Astrocyte (in vitro differentiated cells and primary cell): ENCODE measurements at places on chromosomes 13 and 19.

GRCh38 chr13:74554569-74555275 is 420.5 kb upstream of the KLF12 start:
- no peaks in the 10 kb centered on the region for H3K36me3 ChIP-seq
- H3K4me1 ChIP-seq: no peaks in the 10 kb centered on the region
- no peaks in the 10 kb centered on the region for H3K27me3 ChIP-seq
- H3K4me3 ChIP-seq: no peak overlapping the region
- DNase-seq: no peak

DNA sequence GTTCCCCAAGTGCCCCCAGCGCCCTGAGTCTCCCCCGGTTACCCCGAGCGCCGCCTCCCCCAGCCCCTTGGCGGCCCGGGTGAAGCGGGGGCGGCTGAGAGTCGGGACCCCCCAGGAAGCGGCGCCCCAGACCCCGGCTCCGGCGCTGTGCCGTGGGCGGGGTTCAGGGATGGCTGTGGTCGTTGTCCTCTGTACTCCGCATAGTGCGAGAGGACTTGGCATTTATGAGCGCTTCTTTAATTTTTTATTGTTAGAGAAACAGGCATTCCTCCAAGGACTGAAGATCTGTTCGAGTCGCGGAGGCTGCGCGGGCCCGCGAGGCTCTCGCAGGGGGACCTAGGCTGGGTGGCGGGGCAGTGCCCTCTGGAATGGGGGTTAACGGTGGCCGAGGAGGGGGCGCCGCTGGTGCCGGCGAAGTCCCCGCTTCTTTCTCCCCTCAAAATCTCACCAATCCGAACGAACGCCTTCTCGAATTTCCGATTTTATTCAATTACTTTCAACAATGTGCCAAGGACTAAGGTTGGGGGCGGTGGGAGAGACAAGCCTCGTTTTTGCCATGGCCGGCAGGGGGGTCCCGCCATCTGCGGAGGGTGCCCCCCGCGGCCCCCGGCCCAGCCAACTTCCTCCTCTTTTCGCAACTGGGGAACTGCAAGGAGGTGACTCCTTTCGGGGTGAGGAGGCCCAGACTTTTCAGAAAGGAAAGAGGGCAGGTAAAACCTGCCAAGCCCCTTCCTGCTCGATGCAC is 596 bp upstream of the GJB2 start:
- peaks cover 19% of the 10 kb centered on the region for H3K4me1 ChIP-seq
- peaks cover 52% of the 10 kb centered on the region for H3K27me3 ChIP-seq
- no peak overlapping the region for H3K4me3 ChIP-seq
- no peaks in the 10 kb centered on the region for H3K36me3 ChIP-seq
- no peak for DNase-seq

GRCh38 chr13:52026246-52026626 is 1.7 kb downstream of the UTP14C start:
- no peak overlapping the region for H3K27ac ChIP-seq
- no peak for DNase-seq
- H3K27me3 ChIP-seq: no peaks in the 10 kb centered on the region
- peaks cover 22% of the 10 kb centered on the region for H3K36me3 ChIP-seq
- H3K4me3 ChIP-seq: no peak overlapping the region

- peaks cover 40% of the 10 kb centered on the region for H3K4me1 ChIP-seq
- peaks cover 11% of the 10 kb centered on the region for H3K36me3 ChIP-seq
- peak overlapping the region; percentile 98 for H3K27ac ChIP-seq
Measured at GRCh38 chr19:48963371-48964204, 1.5 kb upstream of the FTL start.

GRCh38 chr19:58474291-58474996 is 1.7 kb upstream of the ZNF446 start:
- peaks cover 9% of the 10 kb centered on the region for H3K36me3 ChIP-seq
- H3K4me3 ChIP-seq: peak overlapping the region; percentile 69
- H3K27me3 ChIP-seq: no peaks in the 10 kb centered on the region
- peaks cover 31% of the 10 kb centered on the region for H3K4me1 ChIP-seq

GRCh38 chr13:42617221-42617620 is 43.3 kb downstream of the TNFSF11 start:
- DNase-seq: no peak
- no peak overlapping the region for H3K4me3 ChIP-seq
- H3K4me1 ChIP-seq: no peaks in the 10 kb centered on the region

GRCh38 chr13:78102121-78102677 is 183.6 kb upstream of the EDNRB start:
- H3K27ac ChIP-seq: no peak overlapping the region
- H3K4me3 ChIP-seq: no peak overlapping the region
- H3K36me3 ChIP-seq: no peaks in the 10 kb centered on the region
- peak; percentile 40 for DNase-seq
- no peaks in the 10 kb centered on the region for H3K4me1 ChIP-seq

DNA sequence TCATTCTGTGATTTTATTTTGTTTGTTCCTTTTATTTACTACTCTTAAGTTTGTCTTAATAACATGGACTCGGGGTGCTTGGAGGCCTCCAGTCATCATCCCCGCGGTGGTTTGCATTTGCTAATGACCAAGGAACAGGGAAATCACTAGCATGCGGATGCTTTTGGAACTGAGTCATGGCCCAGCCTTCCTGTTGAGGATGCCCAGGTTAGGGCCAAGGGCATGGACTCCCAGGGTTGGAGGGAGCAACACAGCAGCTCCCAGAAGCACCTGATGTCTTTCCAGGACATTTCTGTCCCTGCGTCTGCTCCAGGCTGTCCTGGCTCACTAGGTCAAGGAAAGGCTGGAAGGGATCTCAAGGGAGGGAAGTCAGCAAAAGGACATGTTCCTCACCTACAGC is 423.7 kb upstream of the TSHZ3 start:
- no peak overlapping the region for H3K27ac ChIP-seq
- H3K4me1 ChIP-seq: no peaks in the 10 kb centered on the region
- H3K4me3 ChIP-seq: no peak overlapping the region
- H3K36me3 ChIP-seq: no peaks in the 10 kb centered on the region

- no peak overlapping the region for H3K4me3 ChIP-seq
- no peak for DNase-seq
- H3K36me3 ChIP-seq: no peaks in the 10 kb centered on the region
- H3K27me3 ChIP-seq: no peaks in the 10 kb centered on the region
- H3K27ac ChIP-seq: no peak overlapping the region
Measured at GRCh38 chr19:3672993-3673392, 27.3 kb downstream of the PIP5K1C start.

- H3K4me1 ChIP-seq: peaks cover 34% of the 10 kb centered on the region
- DNase-seq: no peak
- peaks cover 10% of the 10 kb centered on the region for H3K36me3 ChIP-seq
- H3K27me3 ChIP-seq: no peaks in the 10 kb centered on the region
- H3K27ac ChIP-seq: no peak overlapping the region
- H3K4me3 ChIP-seq: no peak overlapping the region
Measured at GRCh38 chr19:16441661-16442162, 30.1 kb downstream of the EPS15L1 start.

DNA sequence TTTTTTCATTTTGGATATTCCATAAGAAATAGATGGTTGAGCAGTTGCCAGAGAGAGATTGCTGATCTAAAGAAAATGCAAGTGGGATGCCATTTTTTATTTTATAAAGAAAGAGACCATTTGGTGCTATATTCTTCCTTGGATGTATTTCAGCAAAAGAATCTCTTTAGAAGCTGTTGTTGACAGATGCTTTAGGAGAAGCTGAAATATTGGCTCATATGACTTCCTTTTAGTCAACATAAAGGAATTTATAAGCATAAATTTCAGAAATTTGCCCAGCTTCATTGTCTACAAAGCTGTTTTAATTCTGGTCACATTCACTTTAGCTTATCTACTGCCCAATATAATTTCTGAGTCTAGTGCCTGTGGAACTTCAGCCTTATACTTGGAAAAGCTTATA is 36.9 kb downstream of the POLR1D start:
- H3K4me3 ChIP-seq: no peak overlapping the region
- no peaks in the 10 kb centered on the region for H3K27me3 ChIP-seq
- peak; percentile 37 for DNase-seq
- H3K36me3 ChIP-seq: no peaks in the 10 kb centered on the region
- H3K27ac ChIP-seq: no peak overlapping the region
- no peaks in the 10 kb centered on the region for H3K4me1 ChIP-seq

- peaks cover 4% of the 10 kb centered on the region for H3K27me3 ChIP-seq
Measured at GRCh38 chr19:40223135-40223822, 3.2 kb downstream of the CCNP start.

DNA sequence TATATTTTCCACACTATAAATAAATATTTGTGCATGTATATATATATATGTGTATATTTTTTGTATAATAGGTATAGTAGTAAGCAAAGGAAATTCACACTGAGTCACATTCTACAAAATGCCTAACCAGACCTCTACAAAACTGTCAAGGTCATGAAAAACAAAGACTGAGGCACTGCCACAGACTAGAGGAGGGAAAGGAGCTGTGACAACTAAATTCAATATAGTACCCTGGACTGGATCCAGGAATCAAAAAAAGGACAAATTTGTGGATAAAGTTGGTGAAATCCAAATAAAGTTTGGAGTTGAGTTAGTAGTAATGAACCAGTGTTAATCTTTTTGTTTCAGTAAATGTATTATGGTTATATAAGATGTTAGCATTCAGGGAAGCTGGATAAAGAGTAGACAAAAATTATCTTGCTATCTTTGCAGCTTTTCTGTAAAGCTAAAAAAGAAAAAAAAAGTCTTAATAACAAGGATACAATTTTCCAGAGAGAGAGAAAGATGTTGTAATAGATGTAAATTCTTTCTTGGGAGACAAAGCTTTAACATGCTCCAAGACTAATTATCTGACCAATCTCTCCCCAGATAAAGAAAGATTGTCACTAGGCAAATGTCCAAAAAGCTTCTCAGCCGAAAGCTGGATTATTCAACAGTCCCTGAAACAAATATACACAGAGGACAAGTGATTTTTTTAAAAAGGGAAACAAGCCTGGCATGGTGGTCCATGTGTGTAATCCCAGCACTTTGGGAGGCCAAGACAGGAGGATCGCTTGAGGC is 19.1 kb downstream of the SYDE1 start:
- H3K4me1 ChIP-seq: peaks cover 15% of the 10 kb centered on the region
- no peaks in the 10 kb centered on the region for H3K27me3 ChIP-seq
- DNase-seq: no peak
- no peaks in the 10 kb centered on the region for H3K36me3 ChIP-seq

GRCh38 chr13:26628706-26629105 is 71.2 kb downstream of the WASF3 start:
- no peak overlapping the region for H3K4me3 ChIP-seq
- H3K4me1 ChIP-seq: no peaks in the 10 kb centered on the region
- no peak overlapping the region for H3K27ac ChIP-seq
- peak; percentile 10 for DNase-seq
- H3K27me3 ChIP-seq: no peaks in the 10 kb centered on the region
